ENCODE measurements at places on chromosomes 2 and 18. TPM values are rescaled to one million over a fixed set of nuclear protein-coding genes. Genes with fewer than 3 reads are reported as not detected.

- no peak for DNase-seq
Measured at GRCh38 chr2:101096619-101097142, 54.5 kb downstream of the TBC1D8 start.

DNA sequence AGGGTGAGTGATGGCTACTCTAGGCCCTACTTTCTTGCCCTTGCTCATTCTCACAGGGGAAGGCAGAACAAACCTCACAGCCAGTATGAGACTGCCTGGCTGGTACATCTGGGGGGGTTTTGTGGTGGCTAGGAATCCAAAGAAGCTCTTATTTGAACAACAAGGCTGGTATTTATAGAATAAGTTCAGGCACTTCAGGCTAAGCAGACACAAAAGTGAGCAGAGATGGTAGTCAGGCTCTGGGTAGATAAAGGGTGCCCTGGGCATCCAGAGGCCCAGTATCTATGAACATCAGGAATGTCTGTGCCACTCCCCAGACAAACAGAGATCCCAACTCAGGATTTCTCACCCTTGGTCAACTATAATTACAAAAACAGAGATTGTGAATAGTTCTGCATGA lies 57.2 kb upstream of the RTN4 start:
- DNase-seq = no peak

Gene NEUROD1
- polyA plus RNA-seq = not detected

DNA sequence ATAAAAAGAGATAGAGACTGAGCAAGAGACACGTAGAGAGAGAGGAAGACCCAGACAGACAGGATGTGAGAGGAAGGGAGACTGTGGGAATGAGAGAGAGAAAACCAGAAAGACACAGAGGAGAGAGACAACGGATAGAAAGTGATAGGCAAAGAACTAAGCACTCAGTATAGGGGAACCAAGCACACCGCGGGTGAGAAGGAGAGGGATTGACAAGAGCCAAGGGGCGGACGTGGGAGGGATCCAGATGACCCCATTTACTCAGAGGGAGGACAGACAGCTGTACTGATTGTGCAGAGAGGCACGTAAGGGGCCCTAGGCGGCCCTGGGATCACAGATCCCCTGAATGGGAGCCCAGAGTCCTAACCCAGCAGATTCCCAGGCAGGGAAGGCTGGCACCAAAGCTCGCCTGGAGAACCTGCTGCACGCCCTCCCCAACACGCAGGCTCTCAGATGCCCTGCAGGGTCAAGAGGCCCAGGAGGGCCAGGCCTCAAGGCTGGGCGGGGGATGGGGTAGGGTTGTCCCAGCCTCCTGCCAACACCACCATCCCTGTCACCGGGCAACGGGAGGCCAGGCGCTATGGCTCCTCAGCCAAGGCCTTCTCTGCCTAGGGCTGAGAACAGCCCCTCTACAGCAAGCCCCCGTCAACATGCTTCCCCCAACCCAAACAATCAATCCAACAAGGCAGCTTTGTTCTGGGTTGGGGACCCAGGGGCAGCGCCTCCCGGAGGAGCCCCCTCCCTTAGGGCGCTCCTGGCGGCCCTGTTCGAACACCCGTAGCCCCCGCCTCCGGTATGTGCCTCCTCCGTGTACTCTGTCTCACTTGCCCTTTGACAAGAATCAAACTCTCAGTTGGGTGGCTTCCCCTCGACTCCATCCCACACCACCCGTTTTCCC lies 579 bp downstream of the LOXL3 start:
- DNase-seq = no peak

Gene ADI1
- polyA plus RNA-seq = 63.2 TPM

GRCh38 chr2:168941297-168941696 lies 40.2 kb downstream of the G6PC2 start:
- DNase-seq = no peak

Gene RRM2
- 26.8 TPM for polyA plus RNA-seq

GRCh38 chr18:22260208-22260820 lies 90.9 kb downstream of the GATA6 start:
- DNase-seq = no peak

DNA sequence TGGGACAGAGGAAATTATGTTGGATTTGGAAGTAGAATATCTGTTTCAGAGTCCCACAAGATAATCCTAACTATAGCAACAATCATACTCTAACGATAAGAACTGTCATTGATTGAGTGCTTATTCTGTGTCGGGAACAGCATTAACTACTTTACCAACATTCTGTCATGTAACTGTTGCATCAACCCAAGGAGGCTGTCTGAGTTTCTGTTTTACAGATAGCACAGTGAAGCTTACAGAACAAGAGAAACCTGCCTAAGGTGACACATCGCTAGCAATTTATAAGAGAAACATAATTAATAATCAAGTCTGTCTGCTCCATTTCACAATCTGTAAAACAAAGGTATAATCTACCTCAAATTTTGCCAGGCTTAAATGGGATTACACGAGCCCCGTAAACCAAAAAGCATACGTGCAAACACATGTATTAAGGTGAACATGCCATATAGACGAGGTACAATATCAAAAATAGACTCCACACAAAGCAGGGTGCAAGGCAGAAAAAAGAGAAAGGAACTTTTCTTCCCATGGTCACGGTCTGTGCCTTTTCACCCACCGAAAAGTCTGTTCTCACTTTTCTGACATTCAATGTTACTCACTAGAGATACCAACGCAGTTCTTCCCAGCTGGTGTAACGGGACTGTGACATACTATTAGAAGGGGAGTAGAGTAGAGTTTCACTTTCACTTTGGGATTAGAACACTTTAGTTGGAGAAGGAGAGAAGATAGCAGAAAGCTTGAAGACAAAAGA lies 37.2 kb upstream of the SLC8A1 start:
- DNase-seq = no peak

DNA sequence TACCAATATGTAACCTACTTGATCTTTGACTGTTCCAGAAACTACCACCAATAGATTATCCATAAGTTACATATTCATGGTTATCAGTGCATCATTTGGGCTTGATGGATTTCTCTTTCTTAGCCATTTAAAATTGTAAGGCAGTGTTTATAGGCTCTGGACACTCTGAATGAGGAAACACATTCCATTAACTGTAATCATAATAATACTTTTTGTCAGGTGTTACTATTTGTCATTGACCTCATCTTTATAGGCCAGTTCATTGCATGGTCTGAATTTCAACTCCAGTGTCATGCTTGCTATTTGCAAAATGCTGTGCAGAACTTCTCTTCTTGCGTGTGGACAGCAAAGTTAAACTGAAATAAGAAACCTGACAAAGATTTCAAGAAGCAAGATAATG lies 1340.2 kb upstream of the ZEB2 start:
- DNase-seq = no peak

- DNase-seq = no peak
Measured at GRCh38 chr18:75065251-75066000, 143.5 kb downstream of the PTGR3 start.

DNA sequence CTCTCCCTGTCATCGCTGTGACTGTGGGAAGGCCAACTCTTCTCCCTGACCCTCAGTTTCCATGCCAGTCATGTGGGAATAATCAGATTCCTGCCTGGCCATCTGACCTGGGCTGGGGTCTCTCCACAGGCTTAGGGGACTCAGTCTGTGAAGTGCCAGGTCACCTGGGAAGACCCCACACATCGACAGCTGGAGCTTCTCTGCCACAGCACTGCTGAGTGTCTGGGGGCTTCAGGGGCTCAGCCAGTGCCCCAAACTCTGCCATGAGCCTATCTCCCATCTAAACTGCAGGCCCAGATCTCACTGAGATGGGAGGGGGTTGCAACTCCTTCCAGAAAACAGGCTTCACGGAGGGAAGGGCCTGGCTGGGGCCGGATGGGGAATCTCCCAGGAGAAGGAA lies 42.0 kb upstream of the OTOS start:
- DNase-seq = no peak

Gene CHN1
- 12.1 TPM for polyA plus RNA-seq

Gene CASP8
- polyA plus RNA-seq = 6.6 TPM

Gene MEP1B
- polyA plus RNA-seq = 0.11 TPM

DNA sequence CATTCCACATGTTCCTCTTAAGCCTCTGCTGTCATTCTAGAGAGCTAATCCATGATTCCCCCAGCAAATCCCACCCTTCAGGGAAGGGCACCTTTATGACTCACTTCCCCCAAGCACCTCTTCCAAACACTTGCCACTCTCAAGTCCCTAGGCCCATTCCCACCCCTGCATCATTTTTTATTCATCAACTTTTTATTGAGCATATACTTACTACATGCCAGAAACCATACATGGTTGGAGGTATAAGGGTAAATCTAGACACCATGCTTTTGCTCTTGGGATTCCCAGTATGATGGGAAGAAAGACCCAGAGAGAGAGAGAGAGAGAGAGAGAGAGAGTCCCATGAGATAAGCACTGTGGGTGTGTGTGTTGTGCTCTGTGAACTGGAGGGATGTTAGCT lies 87.9 kb downstream of the MAPK4 start:
- no peak for DNase-seq

DNA sequence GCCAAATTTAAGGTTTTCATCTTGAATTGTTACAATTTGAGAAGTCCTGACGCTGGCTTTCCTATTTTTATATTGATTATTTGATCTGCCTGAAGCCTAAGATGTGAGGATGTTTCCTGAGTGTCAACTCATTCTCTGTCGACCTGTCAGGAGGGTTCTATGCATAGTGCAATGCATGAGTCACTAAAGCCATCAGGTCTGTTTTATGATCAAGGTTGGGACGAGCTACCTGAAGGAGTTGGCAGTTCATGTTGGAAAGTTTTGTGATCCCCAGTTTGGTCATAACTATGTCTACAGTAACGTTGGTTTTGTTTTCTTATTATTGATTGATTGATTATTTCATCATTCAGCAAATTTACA lies 71.2 kb downstream of the NABP1 start:
- no peak for DNase-seq

Gene AQP12A
- 0.76 TPM for polyA plus RNA-seq

Gene UGT1A10
- not detected for polyA plus RNA-seq

- DNase-seq = no peak
Measured at GRCh38 chr2:128663371-128664050, 344.8 kb upstream of the HS6ST1 start.

- no peak for DNase-seq
Measured at GRCh38 chr18:10059610-10060468, 146.0 kb downstream of the VAPA start.

- DNase-seq = no peak
Measured at GRCh38 chr2:20578266-20578894, 72.5 kb downstream of the HS1BP3 start.

DNA sequence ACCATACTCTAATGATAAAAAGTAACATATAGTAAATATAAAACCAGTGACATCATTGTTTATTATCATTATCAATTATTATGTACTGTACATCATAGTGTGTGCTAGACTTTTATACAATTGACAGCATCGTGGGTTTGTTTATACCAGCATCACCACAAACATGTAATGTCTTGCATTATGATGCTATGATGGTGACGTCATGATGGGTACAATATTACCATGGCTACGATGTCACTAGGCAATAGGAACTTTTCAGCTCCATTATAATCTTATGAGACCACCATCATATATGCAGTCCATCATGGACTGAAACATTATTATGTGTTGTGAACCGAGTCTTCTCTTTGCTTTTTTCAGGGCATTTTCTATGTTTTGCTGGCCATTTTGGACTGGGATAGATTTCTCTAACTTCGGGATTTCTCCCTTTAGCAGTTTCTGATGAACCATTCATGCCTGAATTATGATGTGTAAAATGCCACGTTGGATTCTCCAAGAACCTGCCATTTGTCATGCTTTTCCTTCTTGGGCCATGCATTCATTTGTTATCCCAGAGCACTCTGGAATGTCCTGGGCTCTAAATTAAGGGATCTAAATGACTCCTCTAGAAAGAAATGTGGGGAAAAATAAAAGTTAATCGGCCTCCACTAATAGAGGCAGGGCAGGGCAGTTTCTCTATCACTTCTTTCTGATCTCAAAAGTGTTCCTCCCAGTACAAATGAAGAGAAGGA lies 325.6 kb upstream of the TNP1 start:
- DNase-seq = no peak

GRCh38 chr2:85996591-85996990 lies 107.8 kb upstream of the ST3GAL5 start:
- DNase-seq = no peak

GRCh38 chr2:61784643-61785042 lies 69.2 kb downstream of the FAM161A start:
- DNase-seq = no peak

GRCh38 chr2:146506851-146507250 lies 1338.0 kb upstream of the ACVR2A start:
- DNase-seq = no peak

Gene GREB1
- 10.2 TPM for polyA plus RNA-seq

- DNase-seq = no peak
Measured at GRCh38 chr18:62325806-62326645, 916 bp downstream of the TNFRSF11A start.

Gene CD302
- polyA plus RNA-seq = 13.5 TPM

- DNase-seq = no peak
Measured at GRCh38 chr2:231640641-231641111, 48.0 kb downstream of the TEX44 start.

Gene SERPINB10
- polyA plus RNA-seq = 0.27 TPM

Gene ATP9B
- 20.2 TPM for polyA plus RNA-seq

Gene GAREM1
- 7.3 TPM for polyA plus RNA-seq

- no peak for DNase-seq
Measured at GRCh38 chr2:27442920-27443282, 720 bp downstream of the KRTCAP3 start.

Gene FSIP2
- polyA plus RNA-seq = 0.89 TPM

DNA sequence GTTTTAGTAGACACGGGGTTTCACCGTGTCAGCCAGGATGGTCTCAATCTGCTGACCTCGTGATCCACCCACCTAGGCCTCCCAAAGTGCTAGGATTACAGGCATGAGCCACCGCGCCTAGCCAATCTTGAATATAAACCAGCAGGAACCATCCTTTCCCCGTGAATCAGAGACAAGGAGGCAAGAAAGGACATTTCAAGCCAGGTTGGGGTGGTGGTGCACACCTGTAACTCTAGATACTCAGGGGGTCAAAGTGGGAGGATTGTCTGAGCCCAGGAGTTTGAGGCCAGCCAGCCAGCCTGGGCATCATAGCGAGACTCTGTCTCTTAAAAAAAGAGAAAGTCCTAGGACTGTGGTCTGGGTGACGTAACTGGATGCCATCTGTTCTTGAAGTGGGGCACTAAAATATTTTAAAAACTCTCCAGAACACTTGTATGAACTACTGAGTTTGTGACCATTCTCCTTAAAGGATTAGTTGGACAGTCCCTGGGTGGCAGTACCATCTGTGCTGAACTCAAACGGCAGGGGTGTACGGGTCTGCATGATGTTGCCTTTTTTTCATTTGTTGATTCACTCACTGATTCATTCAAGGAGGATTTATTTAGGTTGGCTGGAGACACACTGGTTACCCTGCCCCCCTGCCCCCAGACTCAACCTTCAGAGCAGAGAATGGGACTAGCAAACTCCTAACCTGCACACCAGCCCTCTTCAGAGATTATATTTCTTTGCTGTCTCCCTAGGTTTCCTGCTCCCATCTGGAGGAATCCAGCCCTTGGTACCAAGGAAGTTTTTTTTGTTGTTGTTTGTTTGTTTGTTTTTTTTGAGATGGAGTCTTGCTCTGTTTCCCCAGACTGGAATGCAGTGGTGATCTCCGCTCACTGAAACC lies 2.9 kb upstream of the TLX2 start:
- DNase-seq = no peak

DNA sequence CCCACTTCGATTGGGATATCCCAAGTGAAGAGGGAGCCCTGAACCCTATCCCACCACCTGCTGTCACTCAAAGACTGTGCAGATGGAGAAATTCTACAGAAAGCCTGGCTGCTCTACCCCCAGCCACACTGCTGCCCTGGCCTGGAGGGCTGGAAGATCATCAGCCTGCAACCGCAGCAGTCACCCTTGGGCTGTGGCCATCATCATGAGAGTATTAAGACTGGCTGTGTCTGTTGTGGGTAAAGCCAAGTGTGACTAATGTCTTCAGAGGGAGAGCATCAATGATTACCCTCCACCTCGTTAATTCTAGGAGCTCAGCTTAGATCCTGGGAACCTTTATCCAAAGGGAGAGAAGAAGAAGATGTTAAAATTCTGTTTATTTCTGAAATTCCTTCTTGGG lies 221.5 kb downstream of the TFCP2L1 start:
- no peak for DNase-seq

Measured in forelimb muscle (tissue), 1 donor.